ENCODE measurements at places on chromosomes 6 and 20.

- DNase-seq, result no peak
These were observed 206.5 kb upstream of the EYA4 start for GRCh38 chr6:133034509-133035206.

DNA sequence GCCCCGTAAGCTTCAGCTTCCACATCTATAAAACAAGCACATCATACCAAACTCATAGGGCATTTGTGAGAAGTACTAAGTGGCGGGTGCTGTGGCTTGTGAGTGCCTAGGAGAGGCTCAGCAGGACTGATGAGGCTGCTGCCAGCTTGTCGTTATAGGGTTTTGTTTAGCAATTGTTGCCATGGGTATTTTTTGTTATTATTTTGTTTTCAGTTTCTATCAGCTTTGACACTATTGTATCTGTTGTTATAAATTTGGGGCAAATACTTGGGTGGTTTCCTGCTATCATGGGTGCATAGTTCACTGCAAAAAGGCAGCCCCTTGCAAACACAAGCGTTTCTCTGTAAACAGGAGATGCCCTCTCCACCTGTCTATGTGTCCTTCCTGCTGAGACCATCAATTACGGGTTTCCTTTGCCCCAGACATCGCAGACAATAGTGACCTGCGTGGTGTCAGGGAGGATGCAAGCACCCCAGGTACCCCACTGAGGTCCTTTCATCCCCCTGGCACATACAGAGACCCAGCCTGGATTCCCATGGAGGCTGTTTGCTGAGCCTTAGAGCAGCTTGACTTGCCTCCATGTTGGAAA lies 3.1 kb upstream of the CCDC167 start:
- no peak for DNase-seq

DNA sequence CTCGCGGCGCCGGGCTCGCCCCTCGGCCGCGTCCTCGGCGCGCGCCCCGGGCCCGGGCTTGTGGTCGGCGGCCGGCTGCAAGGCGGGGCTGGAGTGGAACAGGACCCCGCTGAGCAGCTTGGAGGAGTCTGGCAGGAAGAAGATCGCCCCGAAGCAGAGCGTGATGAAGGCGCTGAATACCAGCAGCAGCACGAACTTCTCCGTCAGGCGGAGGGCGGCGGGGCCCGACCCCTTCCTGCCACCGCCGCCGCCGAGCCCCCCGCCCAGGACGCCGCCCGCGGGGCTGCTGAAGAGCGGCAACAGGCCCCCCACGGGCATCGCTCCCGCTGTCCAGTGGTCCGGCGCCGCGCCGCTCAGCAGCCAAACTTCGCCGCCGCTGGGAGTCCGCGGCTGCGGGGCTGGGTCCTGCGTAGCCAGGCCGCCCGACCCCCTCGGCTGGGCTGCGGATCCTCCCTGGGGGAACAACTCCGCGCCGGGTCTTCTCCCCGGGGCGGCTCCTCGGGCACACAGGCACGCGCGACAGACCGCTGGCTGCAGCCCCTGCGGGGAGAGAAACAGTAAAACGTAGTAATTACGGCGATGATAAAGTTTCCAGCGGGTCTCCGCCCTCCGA lies 707 bp downstream of the MAN1A1 start:
- DNase-seq, result no peak

- peak; percentile 21 for DNase-seq
These were observed 802 bp downstream of the HDAC2 start for GRCh38 chr6:113969888-113970804.

GRCh38 chr6:159174263-159174969 lies 5.2 kb downstream of the FNDC1 start:
- DNase-seq, result no peak

DNA sequence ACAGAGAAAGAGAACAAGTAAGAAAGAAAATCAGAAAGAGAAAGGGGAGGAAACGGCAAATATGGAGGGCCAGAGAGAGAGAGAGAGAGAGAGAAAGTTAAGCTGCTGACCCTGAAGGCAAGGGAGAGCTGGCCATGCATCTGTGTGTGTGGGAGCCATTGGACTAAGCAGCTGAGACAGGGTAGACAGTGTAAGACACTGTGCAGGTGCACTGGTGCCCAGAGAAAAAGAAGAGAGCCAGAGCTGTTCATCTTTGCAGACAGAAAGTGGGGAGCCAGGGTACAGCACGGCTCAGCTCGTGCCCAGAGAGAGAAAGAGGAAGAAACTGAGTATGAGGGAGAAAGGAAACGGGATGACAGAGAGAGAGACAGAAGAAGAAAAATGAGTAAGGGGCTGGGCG lies 24.2 kb upstream of the ZNF318 start:
- no peak for DNase-seq

DNA sequence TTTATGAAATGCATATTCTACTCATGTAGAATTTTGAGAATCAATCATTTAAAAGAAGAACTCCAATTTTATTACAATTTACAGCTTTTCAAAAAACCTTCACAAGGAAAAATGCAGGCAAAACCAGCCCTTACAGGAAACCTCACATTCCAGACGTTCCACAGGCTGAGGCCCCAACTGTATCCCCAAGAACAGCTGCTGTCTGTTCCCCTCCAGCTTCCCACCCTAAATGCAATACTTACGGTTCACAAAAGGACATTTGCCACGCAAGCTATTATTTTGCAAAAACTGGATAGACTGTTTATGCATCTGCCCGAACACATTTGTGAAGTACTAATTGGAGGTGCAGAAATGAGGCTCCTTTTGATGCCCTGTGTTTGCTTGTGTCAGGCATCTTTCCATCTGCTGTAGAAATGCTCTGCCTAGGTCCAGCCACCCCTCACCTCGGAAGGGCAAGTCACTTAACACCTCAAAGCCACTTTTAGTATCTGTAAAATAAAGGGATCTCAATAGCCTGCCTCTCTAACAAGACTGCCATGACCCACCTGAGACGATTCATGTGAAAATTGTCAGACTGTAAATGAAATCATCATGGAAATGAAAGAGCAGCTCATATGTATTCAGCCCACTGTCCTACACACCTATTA lies 26.5 kb downstream of the PDE10A start:
- no peak for DNase-seq

DNA sequence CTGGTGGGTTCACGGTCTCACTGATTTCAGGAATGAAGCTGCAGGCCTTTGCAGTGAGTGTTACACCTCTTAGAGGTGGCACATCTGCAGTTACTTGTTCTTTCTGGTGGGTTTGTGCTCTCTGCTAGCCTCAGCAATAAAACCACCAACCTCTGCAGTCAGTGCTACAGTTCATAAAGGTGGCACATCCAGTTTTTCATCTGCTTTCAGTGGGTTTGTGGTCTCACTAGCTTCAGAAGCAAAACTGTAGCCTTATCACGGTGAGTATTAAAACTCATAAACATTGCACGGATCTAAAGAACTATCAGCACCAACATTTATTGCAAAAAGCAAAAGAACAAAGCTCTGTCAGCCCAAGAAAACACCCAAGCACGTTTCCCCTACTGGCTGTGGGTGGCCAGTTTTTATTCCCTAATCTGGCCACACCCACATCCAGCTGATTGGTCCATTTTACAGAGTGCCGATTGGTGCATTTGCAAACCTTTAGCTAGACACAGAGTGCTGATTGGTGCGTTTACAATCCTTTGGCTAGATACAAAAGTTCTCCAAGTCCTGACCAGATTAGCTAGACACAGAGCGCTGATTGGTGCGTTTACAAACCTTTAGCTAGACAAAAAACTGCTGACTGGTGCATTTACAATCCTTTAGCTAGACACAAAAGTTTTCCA lies 3.4 kb upstream of the TMEM14C start:
- no peak for DNase-seq

- peak; percentile 38 for DNase-seq
These were observed 4.1 kb upstream of the BNIP5 start for GRCh38 chr6:36340618-36341454.

GRCh38 chr6:37058084-37058586 lies 52.7 kb downstream of the FGD2 start:
- no peak for DNase-seq

- no peak for DNase-seq
These were observed 155.1 kb upstream of the SOX4 start for GRCh38 chr6:21438237-21438985.

GRCh38 chr20:63518351-63518861 lies 2.2 kb upstream of the PPDPF start:
- no peak for DNase-seq

- DNase-seq, result no peak
These were observed 56.7 kb upstream of the ZFAND3 start for GRCh38 chr6:37762806-37763205.

DNA sequence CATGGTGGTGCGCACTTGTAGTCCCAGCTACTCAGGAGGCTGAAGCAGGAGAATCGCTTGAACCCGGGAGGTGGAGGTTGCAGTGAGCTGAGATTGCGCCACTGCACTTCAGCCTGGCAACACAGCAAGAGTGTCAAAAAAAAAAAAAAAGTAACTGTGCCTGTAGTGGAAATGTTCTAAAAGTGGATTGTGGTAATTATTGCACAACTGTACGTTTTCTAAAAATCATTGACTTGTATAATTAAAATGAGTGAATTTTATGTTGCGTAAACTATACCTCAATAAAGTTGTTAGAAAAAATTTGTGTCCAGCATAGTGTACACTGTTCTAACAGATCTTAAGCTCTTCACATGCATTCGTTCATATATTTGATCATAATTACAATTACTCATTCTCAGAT lies 5.5 kb downstream of the SEC23B start:
- no peak for DNase-seq

DNA sequence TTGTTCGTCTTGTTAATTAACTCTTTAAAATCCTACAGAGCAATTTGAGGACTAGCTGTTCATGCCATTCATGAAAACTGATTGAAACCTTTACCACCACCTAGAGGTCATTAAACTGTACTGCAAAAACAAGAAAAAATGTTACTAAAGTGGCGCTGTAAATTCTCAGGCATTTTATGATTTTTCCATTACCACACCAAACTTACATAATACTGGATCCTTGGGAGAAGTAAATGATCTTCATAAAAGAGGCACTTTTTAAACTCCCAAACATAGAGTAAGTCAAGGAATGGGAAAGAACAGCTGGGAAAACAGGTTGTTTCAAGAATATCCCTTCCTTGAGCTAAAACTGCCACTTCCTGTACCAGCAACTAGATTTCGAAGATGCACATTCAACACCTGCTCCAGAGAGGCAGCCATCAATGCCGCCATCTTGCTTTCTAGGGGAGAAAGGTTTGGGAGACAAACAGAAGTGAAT lies 54.3 kb downstream of the MYLIP start:
- no peak for DNase-seq

GRCh38 chr6:134034478-134034877 lies 17.9 kb downstream of the SLC2A12 start:
- DNase-seq, result no peak

- no peak for DNase-seq
These were observed 289.6 kb downstream of the PREX1 start for GRCh38 chr20:48538058-48538825.

- DNase-seq, result peak; percentile 54
These were observed 43.0 kb upstream of the PTGIS start for GRCh38 chr20:49610691-49611538.

- no peak for DNase-seq
These were observed 1.8 kb upstream of the PHACTR2 start for GRCh38 chr6:143675946-143676345.

DNA sequence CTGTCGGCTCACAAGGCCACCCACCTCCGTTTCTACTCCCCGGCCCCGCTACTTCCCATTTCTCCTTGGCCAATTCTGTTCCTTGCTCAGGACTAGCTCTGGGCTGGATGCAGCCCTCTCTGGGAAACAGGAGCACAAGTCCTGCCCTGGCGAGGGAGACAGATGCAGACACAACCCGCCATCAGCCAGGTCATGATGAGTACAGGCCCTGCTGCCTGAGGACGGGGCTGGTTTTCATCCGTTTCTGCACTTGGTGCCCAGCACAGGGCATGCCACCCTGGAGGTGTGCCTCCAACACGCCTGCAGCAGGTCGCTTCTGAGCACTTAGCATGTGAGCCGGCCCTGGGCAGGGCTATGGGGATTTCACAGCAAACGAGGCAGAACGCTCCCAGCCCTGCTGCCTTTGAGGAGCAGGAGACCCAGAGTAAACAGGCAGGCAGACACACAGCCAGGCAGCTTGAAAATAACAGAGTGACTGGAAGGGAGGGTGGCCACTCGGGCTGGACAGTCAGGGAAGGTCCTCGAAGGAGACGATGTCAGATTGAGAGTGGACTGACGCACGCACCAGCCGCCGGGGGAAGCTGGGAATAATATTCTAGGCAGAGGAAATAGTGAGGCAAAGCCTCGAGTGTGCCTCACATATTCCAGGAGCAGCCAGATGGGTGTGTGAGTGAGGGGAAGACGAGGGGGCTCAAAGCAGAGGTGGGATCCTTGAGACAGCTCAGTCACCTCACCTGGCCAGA lies 21.2 kb upstream of the VSTM2L start:
- DNase-seq, result no peak

- no peak for DNase-seq
These were observed 36.1 kb upstream of the NOL4L start for GRCh38 chr20:32621071-32621890.

DNA sequence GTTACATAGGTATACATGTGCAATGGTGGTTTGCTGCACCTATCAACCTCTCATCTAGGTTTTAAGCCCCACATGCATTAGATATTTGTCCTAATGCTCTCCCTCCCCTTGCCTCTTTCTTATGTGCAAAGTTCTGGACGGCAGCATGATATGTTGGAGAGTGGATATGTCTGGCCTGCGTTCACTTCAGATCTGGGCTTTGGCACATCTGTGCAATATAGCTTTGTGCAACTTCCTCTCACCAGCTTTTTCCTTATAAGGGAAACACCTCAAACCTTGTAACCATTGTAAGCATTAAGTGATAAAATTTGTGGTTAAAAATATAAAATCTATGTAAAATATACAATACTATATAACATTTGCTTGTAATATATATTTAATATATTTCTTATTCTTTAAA lies 288.0 kb downstream of the PHACTR1 start:
- DNase-seq, result no peak

GRCh38 chr6:65638047-65638831 lies 68.8 kb downstream of the EYS start:
- DNase-seq, result no peak

All from NCI-H510A (cell line).